ENCODE measurements at places on chromosomes 7 and 10. TPM values are rescaled to one million over a fixed set of nuclear protein-coding genes. Genes with fewer than 3 reads are reported as not detected.

The NPFFR1 gene
- not detected for total RNA-seq

DNA sequence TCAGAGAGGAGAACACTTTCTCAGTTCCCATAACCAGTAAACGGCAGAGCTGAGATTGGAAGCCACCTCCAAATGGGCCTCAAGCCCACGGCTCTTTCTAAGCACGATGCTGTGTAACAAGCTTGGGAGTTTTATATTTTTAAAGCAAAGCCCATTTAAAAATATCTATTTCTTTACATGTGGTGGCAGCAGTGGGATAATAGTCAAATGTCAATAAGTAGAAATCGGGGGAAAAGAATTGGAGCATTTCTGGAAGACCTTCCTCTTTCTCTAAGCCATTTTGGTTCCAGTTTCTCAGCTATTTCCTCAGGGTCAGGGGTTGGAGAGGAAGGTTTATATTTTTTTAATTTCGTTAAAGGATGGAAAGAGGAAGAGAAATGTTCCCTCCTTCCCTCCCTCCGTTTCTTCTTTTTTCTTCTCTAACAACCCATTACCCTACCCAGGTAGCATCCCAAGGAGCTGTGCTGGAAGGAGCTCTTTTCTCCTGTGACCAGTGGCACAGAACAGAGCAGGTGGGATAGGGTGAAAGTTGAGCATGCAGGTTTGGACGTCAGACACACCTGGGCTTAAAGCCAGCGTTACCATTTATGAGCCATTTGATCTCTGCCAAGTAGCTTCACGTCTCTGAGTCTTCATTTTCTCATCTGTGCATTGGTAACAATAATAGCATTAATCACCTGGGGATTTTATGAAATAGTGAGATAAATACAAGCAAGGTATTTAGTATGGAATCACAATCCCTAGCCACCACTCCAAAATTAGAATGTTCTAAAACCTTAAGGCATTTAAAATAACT lies 515.7 kb downstream of the RPS24 start:
- DNase-seq: peak; percentile 24

GRCh38 chr7:57403601-57404342 lies 46.2 kb upstream of the ZNF716 start:
- DNase-seq: no peak

The DRGX gene
- not detected for total RNA-seq

- no peak for DNase-seq
Observed at GRCh38 chr7:146875981-146876380, 759.4 kb downstream of the CNTNAP2 start.

DNA sequence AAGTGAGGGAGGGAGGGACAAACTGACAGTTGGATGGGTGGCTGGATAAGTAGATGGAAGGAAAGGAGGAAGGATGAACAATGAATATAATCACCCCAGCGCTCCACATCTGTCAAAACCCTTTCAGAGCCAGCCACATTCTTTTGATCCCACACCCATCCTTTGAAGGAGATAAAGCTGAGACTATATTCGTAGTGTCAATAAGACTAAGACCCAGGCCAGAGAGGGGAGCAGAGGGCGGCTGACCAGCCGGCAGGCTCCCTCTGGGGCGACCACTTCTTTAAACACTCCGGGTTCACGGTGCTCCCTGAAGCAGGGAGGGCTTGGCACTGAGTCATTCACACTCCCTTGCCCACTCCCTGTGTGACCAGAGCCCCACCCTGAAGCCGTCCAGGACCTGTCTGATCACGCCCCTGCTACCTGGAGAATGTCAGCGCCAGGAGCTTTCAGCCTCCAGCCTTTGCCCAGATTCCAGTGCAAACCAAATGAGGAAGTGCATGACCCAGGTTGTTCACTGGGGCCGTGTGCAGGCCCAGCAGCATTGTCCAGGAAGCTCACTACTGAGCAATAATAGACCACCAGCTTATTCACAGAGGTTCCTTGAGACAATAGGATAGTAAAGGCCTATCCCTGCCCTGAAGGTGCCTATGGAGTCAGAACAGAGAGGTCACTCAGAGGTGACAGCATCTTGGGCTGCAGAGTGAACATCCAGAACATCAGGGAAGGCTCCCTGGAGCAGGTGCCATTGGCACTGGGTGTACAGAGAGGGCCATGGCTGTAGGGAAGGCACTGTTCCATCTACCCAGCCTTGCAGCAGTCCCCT lies 34.4 kb downstream of the UNC5B start:
- no peak for DNase-seq

The ZNF727 gene
- total RNA-seq: not detected

DNA sequence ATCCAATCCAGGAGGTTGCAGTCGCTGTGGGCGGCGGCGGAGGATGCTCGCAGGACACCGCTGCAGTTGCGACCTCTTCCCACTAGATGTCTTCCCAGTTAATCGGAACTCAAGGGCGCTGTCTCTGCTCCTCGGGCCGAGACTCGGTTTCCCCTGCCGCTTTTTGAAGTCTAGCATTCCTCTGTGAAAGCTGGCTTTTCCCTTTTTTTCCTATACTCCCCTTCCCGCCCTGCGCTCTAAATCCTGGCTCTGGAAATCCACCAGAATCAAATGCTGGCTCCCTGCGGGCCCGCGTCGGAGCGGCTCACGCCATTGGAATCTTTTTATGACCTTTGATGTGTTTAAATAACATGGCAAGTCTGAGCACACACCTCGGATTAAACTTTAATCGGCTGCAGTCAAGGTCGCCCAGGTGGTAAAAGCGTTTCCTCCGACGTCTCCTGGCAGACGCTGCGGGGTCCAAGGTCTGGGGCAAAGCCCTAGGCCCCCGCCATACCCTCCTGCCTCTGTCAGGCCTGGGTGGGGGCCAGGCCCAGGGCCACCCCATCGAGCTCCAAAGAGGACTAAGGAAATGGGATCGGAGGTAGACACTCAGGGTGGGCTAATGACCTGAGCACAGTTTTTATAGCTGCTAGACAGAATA lies 10.7 kb upstream of the HOXA13 start:
- DNase-seq: no peak

GRCh38 chr7:55247428-55247827 lies 117.7 kb upstream of the LANCL2 start:
- DNase-seq: peak; percentile 57

The FAM221A gene
- 3.0 TPM for total RNA-seq

DNA sequence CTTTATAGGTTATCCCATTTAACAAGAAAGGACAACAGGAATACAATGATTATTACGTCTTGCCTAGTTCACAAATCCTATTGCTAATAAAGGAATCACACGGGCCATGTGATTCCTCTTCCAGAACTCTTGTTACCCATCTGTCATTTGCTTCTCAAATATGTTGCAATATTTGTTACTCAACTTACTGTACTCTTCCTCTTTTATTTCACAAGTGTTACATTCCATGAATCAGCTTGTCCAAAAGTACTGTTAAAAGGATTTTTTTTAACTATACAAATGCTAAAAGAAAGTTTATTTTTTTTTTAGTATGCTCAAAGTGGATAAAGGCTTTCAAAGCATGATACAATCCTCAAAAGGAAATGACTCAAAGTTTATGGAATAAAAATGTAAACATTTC lies 3.9 kb upstream of the CD36 start:
- DNase-seq: peak; percentile 72

The UCN3 gene
- total RNA-seq: not detected

DNA sequence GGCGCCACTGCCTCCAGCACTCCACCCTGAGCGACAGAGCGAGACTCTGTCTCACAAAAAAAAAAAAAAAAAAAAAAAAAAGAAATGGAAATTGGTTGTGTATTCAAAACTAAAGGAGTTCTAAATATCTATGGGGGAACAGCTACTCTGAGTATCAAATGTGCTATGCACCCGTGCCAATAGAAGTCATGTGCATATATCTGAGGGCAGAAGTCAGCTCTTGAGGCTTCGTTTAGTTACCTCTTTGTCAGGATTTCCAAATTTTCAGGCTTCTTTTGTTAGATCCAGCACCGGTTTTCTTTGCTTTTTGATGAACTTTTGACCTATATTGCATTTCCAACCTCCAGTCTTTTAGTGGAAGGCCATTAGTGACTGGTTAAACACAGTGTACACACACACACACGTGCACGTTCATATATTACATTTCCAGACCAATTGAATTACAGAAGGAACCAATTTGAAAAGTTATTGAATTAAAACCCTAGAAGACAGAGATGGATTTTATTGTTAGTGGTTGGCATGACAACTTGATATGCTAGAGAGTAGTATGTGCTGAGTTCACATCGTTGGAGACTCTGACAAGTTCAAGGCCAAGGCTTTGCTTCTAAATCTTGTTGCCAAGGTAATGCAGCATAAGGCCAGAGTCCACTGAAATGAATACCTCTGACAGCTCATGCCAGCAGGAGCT lies 33.1 kb upstream of the ADD3 start:
- DNase-seq: peak; percentile 44

- DNase-seq: no peak
Observed at GRCh38 chr7:37007268-37007667, 283.0 kb upstream of the AOAH start.

The SRPK2 gene
- 59.2 TPM for total RNA-seq

The CAV2 gene
- total RNA-seq: 161 TPM

The CCDC146 gene
- 1.8 TPM for total RNA-seq

The FAM25A gene
- not detected for total RNA-seq

GRCh38 chr7:88795553-88795952 lies at the start of gene TEX47:
TEX47 (minus strand) TSS chr7:88795737; CDS start chr7:88794942, 795 bp downstream.
- DNase-seq: no peak

The AMPH gene
- 3.3 TPM for total RNA-seq

The JAKMIP3 gene
- 0.54 TPM for total RNA-seq

DNA sequence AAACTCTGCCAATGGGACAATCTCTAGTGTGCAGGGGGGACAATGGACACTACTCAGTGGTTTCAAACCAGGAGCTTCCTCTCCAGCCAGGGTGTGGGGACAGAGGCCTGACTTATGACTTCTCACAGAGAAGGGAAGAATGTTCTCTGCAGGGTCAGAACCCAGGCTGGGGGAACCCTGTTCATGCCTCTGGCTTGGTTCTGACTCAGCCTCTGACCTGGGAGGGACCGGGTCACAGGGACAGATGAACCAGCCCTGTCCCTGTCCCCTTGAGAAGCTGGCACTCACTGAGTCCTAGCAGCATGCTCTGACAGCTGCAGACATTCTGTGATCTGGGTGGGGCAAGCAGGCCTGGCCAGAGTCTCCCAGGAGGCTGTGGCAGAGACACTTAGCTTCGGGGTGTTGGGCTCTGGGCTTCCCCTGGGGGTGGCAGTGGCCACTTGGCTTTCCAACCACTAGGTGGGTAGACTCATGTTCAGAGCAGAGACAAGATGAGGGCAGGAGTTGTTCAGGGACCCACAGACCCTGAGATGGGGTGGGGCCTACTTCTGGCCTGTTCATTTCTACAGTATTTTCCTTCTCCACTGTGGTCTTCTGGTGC lies 13.6 kb downstream of the TSPAN15 start:
- no peak for DNase-seq

DNA sequence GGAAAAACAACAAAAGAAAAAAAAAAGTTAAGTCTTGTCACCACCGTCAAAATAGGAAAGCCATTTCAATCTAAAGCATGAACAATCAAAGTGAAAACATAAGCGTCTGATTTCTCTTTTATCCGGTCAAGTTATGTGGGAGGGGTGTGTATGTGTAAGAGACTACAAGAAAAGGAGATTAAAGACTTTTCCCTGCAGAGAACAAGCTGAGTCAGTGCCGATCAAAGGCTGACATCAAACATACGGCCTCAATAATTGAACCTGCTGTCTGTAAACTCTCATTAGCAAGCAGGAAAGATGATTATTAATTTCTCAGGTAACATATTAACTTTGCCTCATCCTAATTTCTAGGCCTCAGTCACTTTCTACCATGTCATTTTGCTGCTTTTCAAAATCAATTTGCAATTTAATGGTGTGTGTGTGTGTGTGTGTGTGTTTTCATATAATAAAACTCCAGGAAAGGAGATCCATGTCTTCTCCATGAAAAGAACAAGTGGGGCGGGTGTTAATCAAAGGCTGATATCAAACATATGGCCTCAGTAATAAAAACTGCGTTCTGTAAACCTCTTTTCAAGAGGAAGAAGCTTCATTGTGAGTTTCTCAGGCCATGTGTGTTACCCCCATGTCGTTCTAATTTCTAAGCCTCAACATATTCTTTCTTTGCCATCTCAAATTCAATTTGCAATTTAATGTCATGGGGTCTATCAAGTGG lies 649.1 kb upstream of the SORCS1 start:
- no peak for DNase-seq

DNA sequence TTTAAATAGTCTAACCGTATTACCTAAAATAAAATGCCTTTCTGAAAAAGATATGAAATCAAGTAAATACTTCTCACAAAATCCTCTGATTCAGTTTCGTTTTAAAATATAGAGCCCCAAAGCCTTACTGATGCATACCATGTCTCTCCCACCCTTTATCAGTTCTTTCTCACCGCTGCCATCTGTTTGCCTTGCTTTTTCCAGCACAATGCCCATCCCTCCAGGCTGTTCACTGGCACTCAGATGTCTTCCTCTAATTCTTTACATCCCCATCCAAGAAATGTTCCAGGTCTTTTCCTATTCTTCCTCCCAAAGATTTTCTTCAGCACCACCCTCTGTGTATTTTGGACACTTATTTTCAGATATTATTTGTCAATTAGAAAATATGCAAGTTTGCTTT lies 116.5 kb upstream of the LRRN3 start:
- DNase-seq: no peak

GRCh38 chr7:47386273-47386835 lies 195.6 kb downstream of the TNS3 start:
- DNase-seq: no peak

The ERVW-1 gene
- total RNA-seq: 0.19 TPM

The MYO3A gene
- total RNA-seq: not detected

The ACHE gene
- total RNA-seq: 18.9 TPM

DNA sequence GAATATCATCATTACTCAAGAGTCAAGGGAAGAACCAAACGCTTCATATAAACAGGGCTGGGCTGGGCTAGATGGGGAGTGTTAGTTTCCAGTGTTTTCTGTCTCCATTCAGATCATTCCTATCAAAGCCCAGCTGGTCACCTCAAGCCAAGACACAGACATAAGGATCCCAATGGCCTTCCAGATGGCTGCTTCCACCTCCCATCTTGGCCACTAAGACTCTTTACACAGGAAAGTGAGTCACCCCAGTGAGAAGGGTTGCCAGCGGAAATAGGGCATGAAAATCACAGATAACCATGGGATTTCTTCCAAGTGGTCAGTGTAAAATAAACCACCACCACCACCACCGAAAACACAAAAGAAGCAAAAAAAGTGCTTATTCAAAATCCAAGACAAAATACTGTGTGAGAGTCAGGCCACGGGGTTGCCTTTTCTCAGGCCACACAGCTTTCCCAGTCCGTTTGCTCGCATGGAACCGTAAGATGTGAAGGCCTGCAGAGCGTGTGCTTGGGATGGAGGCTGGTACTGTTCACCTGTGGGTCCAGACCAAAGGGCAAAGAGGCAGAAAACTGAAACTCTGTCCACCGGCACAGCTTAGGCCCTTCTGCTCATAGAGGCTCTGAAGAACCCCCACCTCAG lies 5.6 kb downstream of the PRSS2 start:
- peak; percentile 91 for DNase-seq

The ALOX5 gene
- total RNA-seq: 1.8 TPM

GRCh38 chr10:91367127-91367531 lies 43.0 kb upstream of the HECTD2 start:
- no peak for DNase-seq

Data from astrocyte (in vitro differentiated cells and primary cell).